ENCODE measurements at places on chromosomes 6 and 20.

GRCh38 chr6:130980310-130981032, 82.6 kb downstream of the EPB41L2 start:
- no peak for DNase-seq

DNA sequence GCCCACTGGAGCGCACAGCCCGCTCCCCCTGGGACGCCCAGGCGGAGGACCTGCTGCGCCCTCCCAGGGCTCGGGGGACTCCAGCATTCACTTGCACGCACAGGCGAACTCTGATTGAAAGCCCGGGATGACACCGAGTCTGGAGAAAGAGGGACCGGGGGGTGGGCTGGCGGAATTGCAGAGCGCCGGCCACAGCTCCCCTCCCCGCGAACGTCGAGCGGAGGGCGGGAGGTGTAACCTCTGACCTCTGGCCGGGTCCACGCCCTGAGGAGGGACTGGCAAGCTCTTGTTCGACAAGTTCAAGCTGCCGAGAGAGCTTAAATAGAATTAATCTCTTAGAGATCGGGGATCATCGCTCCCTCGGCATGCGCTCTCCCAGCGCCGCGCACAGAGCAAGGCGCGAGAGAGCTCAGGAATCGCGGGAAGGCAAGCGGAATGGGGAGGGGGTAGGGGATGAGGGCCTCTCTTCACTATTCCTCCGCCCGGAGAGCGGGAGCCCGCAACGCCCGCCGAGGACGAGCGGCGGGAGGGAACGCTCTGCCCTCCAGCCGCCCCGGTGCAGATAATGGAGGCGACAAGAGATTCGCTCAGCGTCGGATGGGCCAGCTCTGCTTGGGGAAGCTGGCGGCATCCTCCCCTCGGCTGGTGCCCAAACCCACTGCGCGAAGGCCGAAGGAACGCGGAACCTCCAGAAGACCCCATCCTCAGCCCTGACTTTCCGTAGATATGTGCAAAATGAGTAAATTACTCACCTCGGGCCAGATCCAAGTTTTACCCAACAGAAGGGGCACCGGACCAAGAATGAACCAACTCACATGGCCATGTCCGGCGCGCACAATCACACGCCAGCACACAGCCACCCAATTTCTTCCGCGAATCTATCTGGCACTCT, 761 bp upstream of the NR2E1 start:
- DNase-seq = no peak

DNA sequence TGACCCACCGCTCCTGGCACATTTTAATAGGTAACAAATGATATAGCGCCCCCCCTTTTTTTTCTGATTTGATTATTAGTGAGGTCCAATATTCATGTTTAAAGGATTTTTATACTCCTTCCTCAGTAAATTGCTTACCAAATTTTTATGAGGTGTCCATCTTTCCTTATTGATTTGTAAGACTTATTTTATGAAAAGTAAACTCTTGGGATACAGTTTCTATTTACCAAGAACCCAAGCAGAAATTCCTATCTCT, 25.1 kb downstream of the TRIM27 start:
- DNase-seq = no peak

DNA sequence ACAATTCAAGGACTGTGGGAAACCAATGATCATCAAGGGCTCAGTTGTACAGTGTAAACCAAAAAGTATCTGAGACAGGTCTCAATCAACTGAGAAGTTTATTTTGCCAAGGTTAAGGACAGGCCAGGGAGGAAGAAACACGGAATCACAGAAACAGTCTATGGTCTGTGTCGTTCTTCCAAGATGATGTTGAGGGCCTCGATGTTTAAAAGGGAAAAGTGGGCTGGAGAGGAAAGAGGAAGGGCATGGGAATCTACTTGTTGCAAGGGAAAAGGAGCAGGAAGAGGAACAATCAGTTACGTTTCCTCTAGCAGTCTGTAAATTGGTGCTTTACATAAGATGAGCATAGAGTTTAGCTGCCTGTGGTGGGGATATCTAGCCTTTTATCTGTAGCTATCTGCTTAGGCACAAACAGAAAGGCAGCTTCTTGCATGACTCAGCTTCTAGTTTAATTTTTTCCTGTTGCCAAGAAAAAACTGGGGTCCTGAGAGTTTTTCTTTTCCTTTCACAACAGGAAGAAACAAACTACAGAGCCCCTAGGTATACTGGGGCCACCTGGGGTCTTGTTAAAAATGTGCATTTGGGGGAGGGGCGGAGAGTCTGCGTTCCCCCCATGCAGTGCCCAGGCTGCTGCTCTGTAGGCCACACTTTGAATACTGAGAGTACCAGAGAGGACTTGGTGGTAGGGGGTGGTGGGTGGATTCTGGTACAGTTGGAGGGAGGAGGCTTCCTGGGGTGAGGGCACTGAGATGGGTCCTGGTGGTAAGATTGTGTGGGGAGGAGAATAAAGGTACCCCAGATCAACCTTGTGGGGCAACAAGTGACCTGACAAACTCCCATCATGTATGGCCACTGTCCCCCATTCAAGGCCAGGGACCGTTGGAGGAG, 35.3 kb upstream of the EZR start:
- DNase-seq = peak; percentile 83

GRCh38 chr6:35238843-35239289, 20.7 kb upstream of the ZNF76 start:
- DNase-seq = no peak

- no peak for DNase-seq
Measured at GRCh38 chr6:46832816-46833215, 39.6 kb downstream of the MEP1A start.

GRCh38 chr6:103784117-103784516, 1075.6 kb downstream of the HACE1 start:
- DNase-seq = no peak

DNA sequence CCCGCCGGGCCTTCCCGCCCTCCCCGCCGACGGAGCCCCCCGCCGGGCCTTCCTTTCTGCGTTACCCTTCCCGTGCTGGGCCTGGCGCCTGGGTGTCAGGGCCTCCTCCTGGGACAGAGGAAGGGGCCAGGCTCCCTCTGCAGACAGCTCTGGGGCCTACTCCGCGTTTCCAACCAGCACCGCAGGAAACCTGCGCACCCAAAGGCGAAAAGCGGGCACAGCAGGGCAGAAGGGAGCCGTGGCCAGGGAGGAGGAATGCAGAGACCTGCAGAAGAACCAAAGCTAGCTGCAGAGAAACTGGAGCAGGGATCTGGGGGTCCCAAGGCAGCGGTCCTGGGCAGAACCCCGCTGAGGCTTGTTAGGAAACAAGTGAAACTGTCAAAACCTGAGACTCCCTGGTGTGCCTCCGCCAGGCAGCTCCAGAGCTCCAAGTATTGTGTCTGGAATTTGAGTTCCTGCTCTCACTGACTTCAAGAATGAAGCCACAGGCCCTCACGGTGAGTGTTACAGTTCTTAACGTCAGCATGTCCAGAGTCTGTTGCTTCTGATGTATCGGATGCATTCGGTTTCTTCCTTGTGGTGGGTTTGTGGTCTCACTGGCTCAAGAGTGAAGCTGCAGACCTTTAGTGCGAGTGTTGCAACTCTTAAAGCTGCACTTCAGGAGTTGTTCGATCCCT, 33.3 kb downstream of the IRF4 start:
- DNase-seq = no peak

DNA sequence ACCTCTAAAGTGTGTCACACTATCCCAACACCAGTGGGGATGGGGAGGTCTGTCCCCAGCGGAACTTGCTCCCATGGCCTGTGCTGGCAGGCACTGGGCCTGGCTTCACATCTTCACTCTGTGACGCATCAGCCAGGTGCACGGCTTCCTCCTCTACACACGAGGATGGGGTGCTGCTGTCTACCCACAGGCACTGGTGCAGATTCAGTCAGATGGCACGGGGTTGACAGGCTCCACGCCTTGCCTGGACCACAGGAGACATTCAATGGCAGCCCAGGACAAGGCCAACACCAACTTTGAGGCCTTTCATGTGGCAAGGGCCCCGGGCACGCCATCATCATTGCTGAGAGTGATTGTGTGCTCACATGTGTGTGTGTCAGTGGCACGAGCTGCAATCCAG, 92.4 kb downstream of the TMEM242 start:
- no peak for DNase-seq

DNA sequence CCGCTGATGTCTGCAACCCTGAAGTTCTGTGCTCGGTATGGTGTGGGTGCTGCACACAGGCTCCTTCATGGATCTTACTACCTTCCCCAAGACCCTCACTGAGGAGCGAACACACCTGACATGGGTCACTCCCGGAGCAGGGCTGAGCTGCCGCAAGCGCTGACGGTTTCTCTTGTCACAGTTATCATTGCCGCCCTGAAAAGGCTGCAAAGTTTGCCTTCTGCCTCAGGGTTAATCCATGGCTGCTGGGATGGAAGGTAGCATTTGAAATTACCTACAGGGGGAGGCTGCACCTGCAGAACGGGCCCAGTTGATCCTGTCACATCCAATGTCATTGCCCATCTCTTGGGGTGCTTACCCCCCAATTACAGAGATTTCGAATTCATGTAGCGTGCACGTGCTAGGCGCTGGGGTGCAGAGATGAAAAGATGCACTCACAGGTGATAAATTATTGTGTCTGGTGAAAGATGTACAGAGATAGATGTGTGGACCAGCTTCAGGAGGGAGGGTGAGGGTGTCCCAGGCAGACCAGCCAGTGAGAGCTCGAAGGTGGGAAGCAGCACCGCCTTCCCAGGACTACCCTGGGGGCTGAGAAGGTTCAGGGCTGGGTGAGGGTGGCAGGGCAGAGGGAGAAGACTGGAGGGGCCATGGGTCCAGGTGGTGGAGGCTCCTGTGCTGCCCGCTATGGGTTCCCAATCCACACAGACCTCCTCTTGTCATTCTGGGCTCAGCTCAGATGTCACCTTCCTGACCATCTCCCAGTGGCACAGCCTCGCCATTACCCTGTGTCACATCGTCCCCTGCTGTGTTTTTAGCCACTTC, 120.1 kb downstream of the SYCP2 start:
- DNase-seq = no peak

DNA sequence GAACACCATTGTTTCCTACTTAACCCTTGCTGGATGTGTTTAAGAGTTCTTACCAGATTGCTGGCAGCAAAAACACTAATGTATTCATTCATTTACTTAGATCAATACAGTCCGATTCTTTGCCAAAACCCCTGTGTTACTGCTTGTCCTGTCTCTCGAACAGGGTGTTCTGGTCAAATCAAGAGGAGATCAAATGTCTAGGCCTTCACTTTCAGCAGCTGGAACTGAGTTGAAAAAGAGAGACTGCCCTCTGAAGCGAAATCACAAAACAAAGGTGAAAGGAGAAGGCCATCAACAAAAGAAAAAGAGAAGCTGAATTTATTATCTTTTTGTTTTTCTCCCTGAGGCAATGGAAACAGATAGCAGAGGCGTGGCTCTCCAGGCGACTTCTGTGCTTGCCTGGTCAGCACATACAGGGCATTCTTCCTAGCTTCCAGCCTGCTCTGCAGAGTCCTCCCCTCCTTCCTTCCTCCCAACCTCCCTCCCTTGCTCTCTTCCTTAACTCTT, 44.1 kb upstream of the GCM1 start:
- DNase-seq = no peak

GRCh38 chr20:58691773-58692578, 624 bp upstream of the NPEPL1 start:
- no peak for DNase-seq

- DNase-seq = no peak
Measured at GRCh38 chr6:76708641-76709331, 636.3 kb upstream of the IMPG1 start.

GRCh38 chr20:61571916-61572711, 320.1 kb downstream of the CDH4 start:
- DNase-seq = no peak

Data from IMR-90 (cell line).